ENCODE measurements at places on chromosomes 7 and 10.

DNA sequence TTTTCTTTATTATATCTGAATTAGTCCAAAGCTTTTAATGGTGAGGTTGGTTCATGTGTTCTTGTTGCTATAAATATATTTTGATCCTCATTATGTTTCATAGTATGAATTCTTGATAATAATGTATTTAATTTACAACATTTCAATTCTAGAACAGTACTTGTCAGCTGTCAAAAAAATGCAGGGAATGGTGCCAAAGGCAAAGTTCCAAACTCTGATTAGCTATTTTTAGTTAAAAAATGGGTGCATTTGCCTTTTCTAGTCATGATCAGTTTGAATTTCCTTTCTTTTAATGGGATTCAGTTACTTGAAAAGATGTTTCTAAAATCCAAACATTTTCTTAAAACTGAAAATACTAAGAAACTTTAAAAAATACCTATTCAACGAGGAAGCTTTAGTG, 49.6 kb downstream of the ANKIB1 start:
- no peak for DNase-seq

DNA sequence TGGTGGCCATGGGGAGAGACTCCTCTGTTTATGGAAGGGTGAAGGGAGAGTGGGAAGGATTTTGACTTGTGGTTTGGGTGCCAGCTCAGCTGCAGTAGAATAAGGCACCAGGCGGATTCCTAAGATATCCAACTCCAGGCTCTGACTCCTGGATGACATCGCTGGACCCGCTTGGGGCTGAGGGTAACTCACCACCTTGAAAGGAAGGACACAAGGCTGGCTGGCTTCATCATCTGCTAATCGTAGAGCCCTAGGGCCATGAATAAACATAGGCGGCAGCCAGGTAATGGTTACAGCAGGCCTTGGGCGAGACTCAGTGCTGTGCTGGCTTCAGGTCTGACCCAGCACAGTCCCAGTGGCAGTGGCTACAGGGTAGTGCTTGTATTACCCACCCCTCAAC, 16.7 kb upstream of the LIPK start:
- no peak for DNase-seq

- no peak for DNase-seq
Observed at GRCh38 chr7:71364551-71364950, 232.6 kb downstream of the GALNT17 start.

- DNase-seq = no peak
Observed at GRCh38 chr7:149197675-149198074, 2.3 kb downstream of the ZNF282 start.

- no peak for DNase-seq
Observed at GRCh38 chr7:40455485-40455884, 320.7 kb downstream of the SUGCT start.

- DNase-seq = no peak
Observed at GRCh38 chr10:101385866-101386658, 32.1 kb downstream of the BTRC start.

GRCh38 chr10:99523251-99523773, 9.4 kb upstream of the NKX2-3 start:
- DNase-seq = no peak

DNA sequence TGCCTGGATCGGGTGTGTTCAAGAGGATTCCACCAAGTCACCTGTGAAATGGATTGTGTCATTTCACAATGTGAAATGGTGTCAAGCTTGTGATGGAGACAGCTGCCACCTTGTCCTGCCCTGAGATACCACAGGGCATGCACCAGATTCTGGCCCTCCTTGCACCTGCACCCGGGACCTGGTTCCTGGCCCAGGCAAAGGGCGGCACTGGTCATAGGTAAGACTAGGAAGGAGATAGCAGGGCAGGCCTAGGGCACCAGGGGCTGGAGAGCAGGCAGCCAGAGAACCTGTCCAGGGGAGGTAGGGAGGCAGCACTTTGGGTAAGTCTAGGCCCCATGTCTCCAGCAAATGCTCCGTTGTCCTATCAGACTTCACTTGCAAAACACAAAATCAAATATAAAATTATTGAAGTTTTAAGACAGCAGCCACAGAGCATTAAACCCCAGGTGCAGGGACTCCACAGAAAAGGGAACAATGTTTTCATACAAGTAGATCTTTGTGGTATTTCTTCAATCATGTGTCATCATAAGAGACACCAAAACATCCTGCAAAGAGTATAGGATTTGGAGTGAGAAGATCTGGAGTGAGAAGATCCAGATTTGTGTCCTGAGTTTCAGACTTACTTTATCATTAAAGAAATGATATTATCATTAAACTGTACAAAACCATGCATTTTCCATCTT, 22.7 kb upstream of the ZNF800 start:
- no peak for DNase-seq

- DNase-seq = no peak
Observed at GRCh38 chr10:17452060-17452841, 2.1 kb downstream of the ST8SIA6 start.

DNA sequence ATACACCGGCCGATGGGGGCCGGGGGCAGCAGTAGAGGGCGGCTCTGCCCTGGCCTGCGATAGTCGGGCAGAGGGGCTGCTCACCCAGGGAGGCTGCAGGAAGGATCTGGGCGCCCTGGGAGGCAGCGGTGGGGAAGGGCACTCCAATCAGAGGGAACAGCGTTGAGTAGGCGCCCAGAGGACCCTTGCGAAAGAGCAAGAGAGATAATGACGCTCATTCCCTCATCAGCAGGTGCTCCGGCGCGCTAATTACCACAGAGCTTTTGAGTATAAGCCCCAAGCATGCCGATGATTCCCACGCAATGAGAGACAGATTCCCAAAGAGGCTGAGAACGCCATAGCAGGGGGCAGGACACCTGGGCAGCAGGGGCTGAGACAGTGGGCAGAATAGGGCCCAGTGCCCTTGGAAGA, 215.3 kb downstream of the MAD1L1 start:
- no peak for DNase-seq

DNA sequence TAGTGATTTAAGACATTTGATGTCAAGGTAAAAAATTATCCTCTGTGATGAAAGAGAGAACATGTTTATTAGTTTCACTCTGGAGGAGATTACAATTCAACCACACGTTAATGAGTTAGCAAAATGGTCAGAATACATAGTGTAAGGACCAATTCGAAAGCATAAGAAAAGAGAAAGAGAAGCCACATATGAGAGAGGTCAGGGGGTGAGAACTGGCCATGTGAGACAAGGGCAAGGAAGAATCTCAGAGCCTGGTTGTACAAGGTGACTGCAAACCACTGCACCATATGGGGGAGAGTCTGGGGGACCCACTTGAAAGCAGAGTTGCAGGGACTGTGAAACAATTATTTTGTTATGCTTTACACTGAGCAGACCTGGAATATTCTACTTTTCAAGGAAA, 27.7 kb upstream of the BET1 start:
- DNase-seq = no peak

- no peak for DNase-seq
Observed at GRCh38 chr7:115476671-115477181, 553.8 kb downstream of the TFEC start.

DNA sequence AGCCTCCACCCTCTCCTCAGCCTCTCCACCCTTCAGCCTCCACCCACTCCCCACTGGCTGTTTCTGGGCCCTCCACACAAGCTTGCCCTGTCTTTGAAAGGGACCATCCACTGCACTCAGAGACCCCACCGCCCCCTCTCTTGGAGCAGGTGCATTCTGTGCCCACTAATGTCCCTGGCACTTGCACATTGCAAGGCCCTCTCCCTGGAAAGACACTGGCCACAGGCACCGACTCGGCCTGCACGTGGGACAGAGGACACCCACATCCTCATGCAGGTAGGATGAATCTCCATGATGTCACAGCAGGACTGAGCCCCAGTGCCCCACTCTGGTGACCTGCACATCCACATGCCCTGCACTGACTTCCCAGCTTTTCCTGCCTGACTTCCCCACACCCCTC, 36.8 kb upstream of the EBF3 start:
- no peak for DNase-seq

- no peak for DNase-seq
Observed at GRCh38 chr7:108210796-108211195, 80.6 kb upstream of the LAMB4 start.
